ENCODE measurements at places on chromosomes 7 and 10.
A peak's percentile ranks its signal among the peaks of the same experiment; 100 is the strongest.

DNA sequence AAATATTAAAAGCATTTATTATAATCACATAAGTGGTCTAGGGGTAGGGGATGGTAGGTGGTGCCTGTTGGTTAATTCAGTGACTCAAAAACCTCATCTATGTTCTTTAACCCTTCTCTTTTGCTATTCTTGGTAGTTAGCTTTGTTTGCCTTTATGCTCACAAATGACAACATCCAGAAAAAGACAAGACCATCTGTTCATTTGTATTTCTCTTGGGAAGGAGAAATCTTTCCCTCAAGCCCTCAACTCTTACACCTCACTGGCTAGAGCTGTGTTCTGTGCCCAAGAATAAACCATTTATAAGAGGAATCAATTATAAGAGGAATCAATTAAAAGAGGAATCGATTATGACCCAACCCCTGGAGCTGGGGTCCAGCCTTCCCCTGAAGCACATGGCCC, 10.8 kb upstream of the IFRD1 start:
- DNase-seq = no peak

DNA sequence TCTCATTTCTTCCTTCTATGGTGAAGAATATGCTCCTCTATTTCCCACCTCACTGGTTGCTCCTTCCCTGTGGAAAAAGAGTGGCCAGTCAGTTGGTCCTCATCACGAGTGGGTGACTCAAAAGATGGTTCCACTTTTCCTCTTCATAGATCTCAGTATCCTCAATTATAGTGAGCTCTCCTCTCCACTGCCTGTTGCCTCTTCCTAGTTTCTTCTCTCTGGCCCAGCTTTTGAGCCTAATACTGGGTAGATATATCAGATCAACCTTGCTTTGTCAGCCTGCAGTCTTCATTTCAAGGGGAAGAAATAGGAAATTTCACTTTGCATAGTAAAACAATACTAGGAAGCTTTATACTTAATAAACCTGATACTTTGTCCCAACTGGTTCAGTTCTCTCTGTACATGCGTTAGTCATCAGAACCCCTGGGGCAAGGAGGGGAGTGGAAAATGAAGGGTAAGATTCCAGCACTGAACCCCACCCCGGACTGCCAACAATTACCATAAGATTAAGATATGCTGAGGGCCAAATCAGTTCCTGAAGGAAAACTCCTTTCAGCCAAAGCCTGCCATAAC, 15.5 kb upstream of the WNT16 start:
- DNase-seq = no peak

GRCh38 chr7:70072220-70072619, 473.9 kb downstream of the AUTS2 start:
- DNase-seq = peak; percentile 98

- no peak for DNase-seq
These were observed 16.6 kb upstream of the AFAP1L2 start for GRCh38 chr10:114420811-114421485.
